ENCODE measurements at places on chromosomes 3 and 15.

DNA sequence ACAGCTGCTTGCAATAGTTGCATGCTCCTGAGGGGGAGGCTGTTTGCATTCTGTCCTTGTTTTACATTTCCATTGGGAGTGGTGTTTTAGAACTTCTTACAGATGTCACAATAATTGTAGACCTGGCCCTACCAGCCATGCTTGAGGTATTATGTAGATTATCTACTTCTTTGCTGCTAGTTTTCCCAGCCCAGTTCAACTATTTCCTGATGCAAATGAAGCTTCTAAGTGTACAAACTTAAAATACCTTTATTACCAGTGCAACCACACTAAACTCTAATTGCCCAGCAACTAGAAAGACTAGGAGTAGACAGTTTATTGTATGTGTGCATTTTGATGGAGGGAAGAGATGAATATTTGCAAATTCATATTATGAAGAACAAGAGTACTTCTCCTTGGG, 104.9 kb upstream of the MYZAP start:
- DNase-seq, result no peak

DNA sequence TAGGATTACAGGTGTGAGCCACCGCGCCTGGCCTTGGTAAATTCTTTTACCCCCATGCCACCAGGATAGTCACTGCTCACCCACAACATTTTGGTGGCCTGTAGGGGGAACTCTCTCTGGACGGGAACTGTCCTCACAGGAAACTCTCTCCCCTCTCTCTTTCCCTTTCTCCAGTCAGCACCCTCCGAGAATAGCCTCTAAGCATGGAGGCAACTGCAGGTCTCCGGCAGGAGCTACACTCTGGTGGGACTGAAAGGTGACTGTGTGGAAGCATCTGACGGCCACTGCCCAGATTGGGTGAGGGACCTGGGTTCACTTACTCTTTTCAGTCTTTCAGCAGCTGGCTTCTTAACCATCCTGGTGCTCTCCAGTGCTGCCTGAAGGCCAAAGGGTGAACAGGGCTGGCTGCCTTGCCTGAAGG, 21.3 kb downstream of the TRANK1 start:
- no peak for DNase-seq

DNA sequence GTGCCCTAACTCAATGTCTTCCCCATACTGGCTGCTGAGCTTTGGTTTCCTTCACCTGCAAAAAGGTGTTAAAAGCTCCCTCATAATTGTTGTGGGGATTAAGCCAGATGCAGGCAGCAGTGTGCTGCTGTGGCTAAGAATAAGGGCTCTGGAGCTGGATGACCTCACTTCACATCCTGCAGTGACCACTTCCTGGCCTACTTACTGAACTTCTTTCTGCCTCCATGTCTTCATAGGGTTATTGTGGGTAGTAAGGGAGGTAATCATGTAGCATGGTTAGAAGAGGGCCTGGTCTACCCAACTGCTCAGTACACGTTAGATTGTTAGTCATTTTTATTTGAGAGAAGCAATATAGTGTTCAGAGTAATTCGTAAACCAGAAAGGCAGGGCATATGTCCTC, 18.4 kb downstream of the GYG1 start:
- no peak for DNase-seq

GRCh38 chr3:138432576-138433240, 1.7 kb upstream of the ESYT3 start:
- DNase-seq, result no peak

GRCh38 chr15:84821501-84822021, 4.4 kb downstream of the ALPK3 start:
- peak; percentile 67 for DNase-seq

- no peak for DNase-seq
Observed at GRCh38 chr3:30306896-30307295, 299.5 kb upstream of the TGFBR2 start.

DNA sequence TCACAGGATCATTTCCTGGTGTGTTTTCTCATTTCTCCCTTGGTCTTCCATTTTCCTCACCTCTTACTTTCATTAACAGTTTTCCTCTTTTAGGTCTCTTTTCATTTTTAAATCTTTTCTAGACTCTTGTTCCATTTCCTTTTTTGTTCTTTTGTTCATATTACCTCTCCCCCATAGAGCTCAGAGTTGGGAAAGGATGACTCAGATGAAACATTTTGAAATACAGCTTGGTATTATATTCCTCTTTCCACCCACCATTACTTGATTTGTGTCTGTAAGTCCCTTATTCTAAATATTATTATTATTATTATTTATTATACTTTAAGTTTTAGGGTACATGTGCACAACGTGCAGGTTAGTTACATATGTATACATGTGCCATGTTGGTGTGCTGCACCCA, 153.1 kb downstream of the VGLL3 start:
- DNase-seq, result no peak

GRCh38 chr3:16183601-16184270, 9.3 kb downstream of the GALNT15 start:
- DNase-seq, result no peak

DNA sequence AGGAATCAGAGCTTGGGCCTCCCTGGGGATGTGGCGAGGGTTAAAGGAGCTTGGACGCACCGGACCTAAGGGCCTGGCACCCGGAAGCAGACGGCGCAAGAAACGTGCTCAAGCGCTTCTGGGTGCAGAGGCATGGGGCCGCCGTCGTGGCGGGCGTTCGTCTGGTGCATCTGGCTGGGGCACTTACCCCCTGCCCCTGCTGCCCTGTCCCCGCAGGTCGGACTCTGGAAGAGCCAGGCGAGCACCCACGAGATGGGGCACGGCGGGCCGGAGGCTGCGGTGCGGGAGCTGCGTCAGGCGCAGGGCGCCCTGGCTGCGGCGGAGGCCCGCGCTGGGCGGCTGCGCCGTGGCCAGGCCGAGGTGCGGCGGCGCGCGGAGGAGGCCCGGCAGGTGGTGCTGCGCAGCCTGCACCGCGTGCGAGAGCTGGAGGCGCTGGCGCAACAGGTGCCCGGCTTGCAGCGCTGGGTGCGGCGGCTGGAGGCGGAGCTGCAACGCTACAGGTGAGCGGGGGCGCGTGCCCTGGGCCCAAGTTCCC, 2.5 kb downstream of the EFCC1 start:
- no peak for DNase-seq

DNA sequence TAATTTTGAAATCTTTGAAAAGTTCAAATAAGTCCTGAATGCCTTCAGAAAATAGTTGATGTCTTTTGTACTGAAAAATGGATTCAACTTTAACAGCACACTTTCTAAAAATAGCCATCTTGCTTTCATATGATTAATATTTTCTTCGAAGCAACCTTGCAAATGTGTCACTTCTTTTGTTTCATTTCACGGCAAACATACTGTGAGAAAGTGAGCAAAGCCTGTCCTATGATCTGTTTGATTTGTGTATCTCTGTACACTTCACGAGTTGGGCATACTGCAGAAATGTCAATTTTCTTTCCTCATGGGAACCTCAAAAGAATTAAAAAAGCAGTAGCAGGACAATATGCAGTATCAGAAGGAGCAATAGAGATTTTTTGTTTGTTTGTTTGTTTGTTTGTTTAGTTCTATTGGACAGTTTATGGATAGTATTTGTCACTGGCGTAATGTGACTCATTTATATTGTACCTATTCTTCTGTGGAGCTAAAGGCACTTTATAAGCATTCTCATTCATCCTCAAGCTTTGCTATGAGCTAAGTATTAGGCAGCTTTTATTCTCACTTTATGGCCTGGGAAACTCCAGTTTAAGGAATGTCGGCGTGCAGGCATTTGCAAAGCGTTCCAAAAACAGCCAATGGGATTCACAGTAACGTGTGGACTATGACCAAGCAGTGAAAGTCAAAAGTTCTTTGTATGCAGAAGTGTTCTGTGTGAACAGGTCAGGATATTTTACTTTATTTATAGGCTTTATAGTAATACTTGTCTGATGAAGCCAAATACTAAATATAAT, 572.0 kb downstream of the NAALADL2 start:
- DNase-seq, result no peak

- no peak for DNase-seq
Observed at GRCh38 chr3:42101481-42101880, 10.3 kb downstream of the TRAK1 start.

GRCh38 chr3:98630416-98630815, 37.0 kb upstream of the CPOX start:
- DNase-seq, result no peak

Data from endothelial cell of umbilical vein (primary cell).